ENCODE measurements at places on chromosomes 7 and 10. TPM values are rescaled to one million over a fixed set of nuclear protein-coding genes. Genes with fewer than 3 reads are reported as not detected.
A peak's percentile ranks its signal among the peaks of the same experiment; 100 is the strongest.

GRCh38 chr10:83075815-83076355 is 1063.4 kb upstream of the GHITM start:
- no peaks in the 10 kb centered on the region for H3K27me3 ChIP-seq
- peak overlapping the region; percentile 47 for H3K27ac ChIP-seq
- H3K36me3 ChIP-seq = no peaks in the 10 kb centered on the region
- H3K4me3 ChIP-seq = no peak overlapping the region

The AZGP1 gene
- total RNA-seq = 0.75 TPM

The SEC23IP gene
- 23.0 TPM for total RNA-seq

DNA sequence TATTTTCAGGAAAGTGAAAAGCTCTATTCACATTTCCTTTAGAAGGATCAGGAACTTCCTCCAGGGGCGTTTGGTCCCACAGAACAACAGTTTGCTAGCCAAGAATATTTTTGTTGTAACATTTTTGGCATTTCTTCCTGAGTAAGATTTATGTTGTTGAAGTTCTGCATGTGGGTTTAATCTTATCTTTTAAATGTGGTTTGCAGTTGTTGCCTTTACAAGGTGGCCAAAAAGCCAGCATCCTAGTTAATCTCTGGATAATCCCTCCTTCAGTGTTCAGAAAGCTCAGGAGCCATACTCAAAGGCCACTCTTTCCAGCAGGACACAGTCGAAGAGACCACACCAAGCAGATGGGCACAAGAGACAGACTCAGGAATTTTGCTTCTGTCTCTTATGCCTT is 30.0 kb downstream of the SLC26A4 start:
- H3K36me3 ChIP-seq = no peaks in the 10 kb centered on the region
- peak; percentile 28 for DNase-seq
- H3K4me3 ChIP-seq = no peak overlapping the region
- peaks cover 28% of the 10 kb centered on the region for H3K4me1 ChIP-seq

The NKX1-2 gene
- total RNA-seq = not detected

GRCh38 chr7:48419401-48419800 is 248.1 kb downstream of the ABCA13 start:
- H3K4me3 ChIP-seq = no peak overlapping the region
- no peak overlapping the region for H3K27ac ChIP-seq
- no peaks in the 10 kb centered on the region for H3K4me1 ChIP-seq
- no peaks in the 10 kb centered on the region for H3K27me3 ChIP-seq
- H3K36me3 ChIP-seq = no peaks in the 10 kb centered on the region
- no peak for DNase-seq

The PIP gene
- total RNA-seq = not detected

The AKR1E2 gene
- total RNA-seq = 7.8 TPM

GRCh38 chr10:14024329-14025202 is 306.2 kb downstream of the FRMD4A start:
- no peaks in the 10 kb centered on the region for H3K36me3 ChIP-seq
- H3K4me3 ChIP-seq = peak overlapping the region; percentile 0
- H3K27me3 ChIP-seq = peaks cover 2% of the 10 kb centered on the region
- peak overlapping the region; percentile 48 for H3K27ac ChIP-seq

DNA sequence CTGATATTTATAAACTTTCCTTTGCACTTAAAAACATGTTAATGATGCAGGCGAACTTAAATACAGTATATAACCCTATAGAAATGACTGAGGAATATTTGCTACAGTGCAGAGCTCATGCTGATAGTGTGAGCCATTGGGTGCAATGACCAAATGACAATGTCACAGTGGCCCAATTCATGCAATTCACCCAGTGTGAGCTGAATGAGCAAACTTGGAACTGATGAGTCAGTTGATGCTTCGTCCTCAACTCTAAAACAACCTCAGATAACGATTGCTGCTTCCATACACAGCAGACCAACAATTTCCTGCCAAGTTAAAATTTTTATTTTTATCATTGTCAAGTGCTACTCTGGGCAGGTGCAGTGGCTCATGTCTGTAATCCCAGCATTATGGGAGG is 12.1 kb upstream of the ZC3HAV1L start:
- no peak for DNase-seq
- no peaks in the 10 kb centered on the region for H3K4me1 ChIP-seq
- no peaks in the 10 kb centered on the region for H3K27me3 ChIP-seq
- peaks cover 53% of the 10 kb centered on the region for H3K36me3 ChIP-seq
- H3K27ac ChIP-seq = no peak overlapping the region

- no peak overlapping the region for H3K27ac ChIP-seq
- DNase-seq = no peak
- no peaks in the 10 kb centered on the region for H3K4me1 ChIP-seq
- no peaks in the 10 kb centered on the region for H3K36me3 ChIP-seq
Measured at GRCh38 chr7:96740130-96740529, 30.5 kb upstream of the SEM1 start.

The ITGB8 gene
- 7.5 TPM for total RNA-seq

The SLC39A12 gene
- 0.04 TPM for total RNA-seq

- H3K36me3 ChIP-seq = no peaks in the 10 kb centered on the region
- no peaks in the 10 kb centered on the region for H3K27me3 ChIP-seq
- peak; percentile 86 for DNase-seq
- no peak overlapping the region for H3K27ac ChIP-seq
Measured at GRCh38 chr10:76984559-76985443, 652.8 kb downstream of the KCNMA1 start.

DNA sequence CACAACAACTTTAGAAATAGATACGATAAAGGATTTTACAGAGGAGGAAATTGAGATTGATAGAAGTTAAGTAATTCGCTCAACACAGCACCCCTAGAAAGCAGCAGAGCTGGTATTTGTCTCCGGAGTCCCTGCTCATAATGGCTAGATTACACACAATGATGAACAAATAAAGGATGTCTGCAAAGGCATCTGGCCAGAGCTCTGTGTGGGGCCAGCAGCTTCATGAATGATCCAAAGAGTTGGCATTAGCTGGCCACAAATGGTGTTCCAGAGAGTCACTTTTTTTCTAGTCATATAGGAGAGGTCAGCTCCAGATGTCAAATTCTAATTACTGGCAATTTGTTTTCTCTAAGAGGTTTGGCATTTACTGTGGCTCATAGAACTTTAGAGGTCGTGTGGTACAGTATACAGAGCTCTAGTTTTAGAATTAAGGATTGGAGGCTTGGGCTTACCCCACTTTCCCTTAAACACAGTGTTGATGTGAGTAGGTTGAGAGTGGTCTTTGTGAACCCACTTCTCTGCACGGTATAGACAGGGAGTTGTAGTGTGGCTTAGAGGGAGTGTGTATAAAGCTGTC is 186.2 kb downstream of the BICC1 start:
- H3K27ac ChIP-seq = no peak overlapping the region
- no peaks in the 10 kb centered on the region for H3K36me3 ChIP-seq
- H3K4me1 ChIP-seq = peaks cover 9% of the 10 kb centered on the region
- H3K4me3 ChIP-seq = no peak overlapping the region

The HOXA2 gene
- 0.71 TPM for total RNA-seq

The EN2 gene
- total RNA-seq = 0.09 TPM

- no peaks in the 10 kb centered on the region for H3K4me1 ChIP-seq
- H3K27me3 ChIP-seq = no peaks in the 10 kb centered on the region
- H3K36me3 ChIP-seq = no peaks in the 10 kb centered on the region
- no peak overlapping the region for H3K4me3 ChIP-seq
- DNase-seq = peak; percentile 52
- H3K27ac ChIP-seq = no peak overlapping the region
Measured at GRCh38 chr7:13279854-13280435, 592.5 kb downstream of the ARL4A start.

DNA sequence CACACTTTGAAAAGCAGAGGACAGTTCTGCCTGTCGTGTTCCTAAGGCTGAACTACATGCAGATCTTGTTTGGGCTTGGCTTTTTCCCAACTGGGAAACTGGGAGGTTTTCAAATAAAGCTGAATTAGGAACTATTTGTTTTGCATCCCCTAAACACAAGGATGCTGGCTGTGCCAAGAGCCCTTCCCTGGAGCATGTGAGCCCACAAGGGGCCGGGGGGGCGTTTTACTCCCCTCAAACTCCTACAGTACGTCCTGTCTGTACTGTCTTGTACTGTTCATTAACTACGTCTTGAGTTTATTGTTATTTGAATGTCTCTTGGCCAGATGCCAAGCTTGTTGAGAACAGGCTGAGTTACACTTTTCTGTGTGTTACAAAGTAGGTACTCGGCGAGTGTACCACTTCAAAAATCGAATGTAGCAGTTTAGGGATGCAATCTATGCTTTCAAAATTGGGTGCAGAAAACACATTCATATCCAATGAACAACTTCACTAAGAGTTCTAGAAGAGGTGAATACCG is 94.9 kb downstream of the GFRA1 start:
- no peak overlapping the region for H3K27ac ChIP-seq
- H3K27me3 ChIP-seq = no peaks in the 10 kb centered on the region
- DNase-seq = peak; percentile 55
- no peak overlapping the region for H3K4me3 ChIP-seq

DNA sequence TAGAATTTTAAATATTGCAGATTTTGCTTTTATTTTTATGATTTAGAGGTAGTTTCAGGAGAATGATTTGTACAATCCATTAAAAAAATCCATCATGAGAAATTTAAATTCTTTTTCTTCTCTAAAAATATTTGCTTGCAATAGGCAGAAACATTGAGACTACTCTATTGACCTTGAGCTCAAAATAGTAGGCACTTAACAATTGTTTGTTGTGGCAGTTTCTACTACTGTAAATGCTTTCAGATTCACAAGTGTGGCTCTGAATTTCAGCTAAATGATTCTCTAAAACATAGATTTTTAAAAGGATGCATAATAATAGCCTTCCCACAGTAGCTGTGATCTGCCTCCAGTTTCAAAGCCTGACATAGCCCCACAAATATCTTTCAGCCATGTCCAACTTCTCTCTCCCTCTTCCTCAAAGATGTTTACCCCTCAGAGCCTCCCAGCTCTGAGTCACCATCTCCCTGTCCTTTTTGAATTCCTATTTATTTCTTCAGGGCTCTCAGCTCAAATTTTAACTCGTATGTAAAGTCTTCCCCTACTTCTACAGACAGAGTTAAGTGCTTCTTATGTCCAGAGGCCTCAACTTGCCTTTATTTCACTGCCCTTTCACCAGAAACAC is 160.5 kb downstream of the AOAH start:
- H3K27me3 ChIP-seq = no peaks in the 10 kb centered on the region
- no peaks in the 10 kb centered on the region for H3K36me3 ChIP-seq
- H3K27ac ChIP-seq = no peak overlapping the region
- DNase-seq = peak; percentile 9
- H3K4me3 ChIP-seq = no peak overlapping the region

GRCh38 chr7:7321681-7322080 is 139.3 kb downstream of the C1GALT1 start:
- H3K27me3 ChIP-seq = no peaks in the 10 kb centered on the region
- peak; percentile 14 for DNase-seq
- no peak overlapping the region for H3K27ac ChIP-seq
- H3K4me1 ChIP-seq = no peaks in the 10 kb centered on the region

The CALHM1 gene
- total RNA-seq = not detected

- no peak overlapping the region for H3K27ac ChIP-seq
- no peak for DNase-seq
- H3K27me3 ChIP-seq = peaks cover 16% of the 10 kb centered on the region
Measured at GRCh38 chr10:15715619-15716227, 4.0 kb downstream of the ITGA8 start.

The LRRN3 gene
- 10.1 TPM for total RNA-seq

Measured in muscle of leg (tissue), 16 donors.